ENCODE measurements at places on chromosomes 11 and 22. TPM values are rescaled to one million over a fixed set of nuclear protein-coding genes. Genes with fewer than 3 reads are reported as not detected.
A peak's percentile ranks its signal among the peaks of the same experiment; 100 is the strongest.

GRCh38 chr11:99814021-99814420 is 793.3 kb downstream of the CNTN5 start:
- DNase-seq = no peak

DNA sequence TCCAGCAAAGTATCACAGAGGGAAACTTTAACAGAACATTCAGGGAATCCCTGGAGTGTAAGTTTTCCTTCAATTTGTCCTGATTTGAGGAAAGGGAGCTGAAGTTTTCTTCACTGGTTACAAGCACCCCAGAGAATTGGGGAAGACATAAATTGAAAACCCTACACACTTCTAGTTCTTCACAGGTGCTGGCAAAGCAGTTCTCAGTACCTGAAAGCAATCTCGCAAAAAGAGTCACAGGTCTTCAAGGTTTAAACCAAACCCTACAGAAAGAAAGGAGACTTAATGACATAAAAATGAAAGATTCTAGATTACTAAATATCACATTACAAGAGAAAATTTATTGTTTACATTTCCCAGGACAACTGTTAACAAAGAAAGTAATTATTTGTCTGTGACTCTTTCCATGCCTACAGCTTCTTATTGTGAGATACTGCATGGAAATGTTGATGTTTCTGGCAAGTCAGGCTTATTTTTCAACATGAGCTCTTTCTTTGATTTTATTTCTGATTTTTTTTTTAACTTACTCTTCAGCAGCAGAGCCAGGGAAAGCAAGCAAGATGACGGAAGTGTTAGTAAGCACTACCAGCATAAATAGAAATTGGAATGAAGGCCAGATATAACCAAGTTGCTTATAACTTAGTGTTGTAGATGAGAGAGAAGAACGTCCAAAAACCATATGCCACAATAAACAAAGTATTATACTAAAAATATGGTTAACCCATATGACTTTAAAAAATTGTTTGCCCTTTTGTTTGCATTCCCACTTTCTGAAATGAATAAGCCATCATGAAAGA is 44.1 kb downstream of the FANCF start:
- no peak for DNase-seq

The KCNJ1 gene
- total RNA-seq = 0.15 TPM

GRCh38 chr11:31243706-31244105 is 125.8 kb downstream of the DCDC1 start:
- DNase-seq = no peak

DNA sequence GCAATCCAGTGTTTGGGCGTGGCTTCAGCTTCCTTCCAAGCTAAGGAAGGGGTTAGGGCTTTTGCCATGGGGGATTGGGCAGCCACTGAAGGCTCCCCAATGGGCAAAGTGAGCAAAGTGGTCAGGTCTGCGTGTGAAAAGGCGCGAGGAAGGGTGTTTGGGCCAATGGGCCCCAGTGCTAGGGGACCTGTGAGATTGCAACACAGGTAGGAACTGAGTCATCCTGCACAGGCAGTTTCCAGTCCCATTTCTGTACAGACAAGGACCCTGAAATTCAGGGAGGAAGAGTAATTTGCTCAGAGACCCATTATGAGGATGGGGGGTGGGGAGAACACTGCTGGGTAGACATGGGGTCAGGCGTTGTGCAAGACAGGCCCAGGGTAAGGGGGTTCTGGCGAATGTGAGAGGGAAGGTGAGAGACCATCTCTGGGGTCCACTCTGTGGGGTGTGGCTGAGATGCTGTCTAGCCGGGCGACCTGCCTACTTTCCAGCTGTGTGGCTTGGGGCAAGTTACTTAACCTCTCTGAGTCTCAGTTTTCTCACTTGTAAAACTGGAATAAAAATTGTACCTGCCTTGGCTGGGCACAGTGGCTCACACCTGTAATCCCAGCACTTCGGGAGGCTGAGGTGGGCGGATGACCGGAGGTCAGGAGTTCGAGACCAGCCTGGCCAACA is 7.3 kb downstream of the CCDC88B start:
- no peak for DNase-seq

DNA sequence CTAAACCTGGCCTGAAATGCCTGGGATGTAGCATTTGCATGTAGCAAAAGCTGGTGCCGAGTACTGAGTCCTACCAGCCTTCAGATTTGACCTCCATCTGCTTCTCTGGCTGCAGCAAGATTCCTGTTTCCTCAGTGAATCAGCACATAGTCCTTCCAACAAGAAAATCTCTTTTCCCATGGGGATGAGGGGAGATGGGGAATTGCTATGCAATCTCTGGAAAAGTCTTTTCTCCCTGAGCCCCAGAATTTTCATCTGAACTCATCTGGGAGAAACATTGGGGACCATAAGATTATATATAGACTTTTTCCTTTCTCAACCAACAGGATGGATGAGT is 32.0 kb upstream of the YWHAH start:
- DNase-seq = no peak

DNA sequence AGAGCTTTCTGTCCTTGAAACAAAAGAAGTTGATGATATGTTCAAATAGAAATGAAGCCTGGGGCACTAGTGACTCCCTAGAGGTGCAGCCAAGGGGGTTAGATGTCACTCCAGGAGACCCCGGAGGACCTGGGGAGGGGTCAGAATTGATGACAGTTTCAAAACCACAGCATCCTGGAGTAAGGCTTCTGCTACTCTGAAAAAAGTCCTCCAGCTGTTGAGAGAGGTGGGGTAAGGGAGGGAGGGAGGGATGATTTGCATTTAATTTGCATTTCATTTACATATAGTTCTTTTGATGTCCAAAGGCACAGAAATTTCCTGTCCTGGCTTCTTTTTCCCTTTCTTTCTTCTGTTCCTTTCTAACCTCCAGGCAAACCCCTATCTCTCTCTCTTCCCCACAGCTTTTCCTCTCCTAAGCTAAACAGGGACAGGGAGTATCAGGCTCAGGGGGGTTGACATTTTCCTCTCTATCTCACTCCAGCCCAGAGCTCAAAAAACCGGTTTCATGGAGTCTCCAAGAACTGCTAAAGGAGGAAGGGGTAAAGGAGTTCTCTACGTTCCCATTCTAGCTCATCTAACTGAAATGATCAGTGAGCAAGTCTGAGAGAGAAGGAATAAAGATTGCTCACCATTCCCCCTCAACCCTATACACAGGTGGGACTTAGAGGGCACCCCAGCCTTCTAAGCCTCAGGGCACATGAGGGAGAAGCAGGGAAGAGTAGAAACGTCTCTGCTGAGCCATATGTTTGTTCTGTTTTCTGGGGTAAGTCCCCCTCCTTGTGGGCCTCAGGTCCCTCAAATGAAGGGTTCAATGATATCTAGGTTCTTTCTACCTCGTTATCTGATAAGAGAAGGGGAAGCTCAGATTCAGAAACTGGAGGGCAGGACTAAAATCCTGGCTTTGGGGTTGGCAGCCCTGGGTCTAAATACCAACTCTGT is 3.5 kb upstream of the POU2F3 start:
- DNase-seq = peak; percentile 37

The FXYD2 gene
- total RNA-seq = 0.52 TPM

DNA sequence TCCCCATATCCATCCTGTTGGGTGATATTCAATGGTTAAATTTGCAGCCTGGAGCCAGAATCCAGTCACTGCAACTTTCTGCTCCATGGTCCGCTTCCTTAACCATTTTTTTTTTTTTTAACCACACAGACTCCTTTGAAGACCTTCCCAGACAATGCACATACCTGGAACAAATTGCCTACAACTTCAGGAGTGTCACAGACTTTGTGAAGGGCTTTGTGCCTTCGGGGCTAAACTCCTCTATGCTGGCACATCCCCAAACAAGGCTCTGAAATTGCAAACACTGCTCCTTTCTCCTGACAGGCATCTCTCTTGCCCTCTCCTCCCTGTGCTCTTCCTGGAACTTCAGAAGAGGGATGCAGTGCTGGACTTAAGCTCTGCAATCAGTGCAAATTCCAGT is 40.6 kb downstream of the TENM4 start:
- no peak for DNase-seq

The FZD4 gene
- total RNA-seq = 4.4 TPM

DNA sequence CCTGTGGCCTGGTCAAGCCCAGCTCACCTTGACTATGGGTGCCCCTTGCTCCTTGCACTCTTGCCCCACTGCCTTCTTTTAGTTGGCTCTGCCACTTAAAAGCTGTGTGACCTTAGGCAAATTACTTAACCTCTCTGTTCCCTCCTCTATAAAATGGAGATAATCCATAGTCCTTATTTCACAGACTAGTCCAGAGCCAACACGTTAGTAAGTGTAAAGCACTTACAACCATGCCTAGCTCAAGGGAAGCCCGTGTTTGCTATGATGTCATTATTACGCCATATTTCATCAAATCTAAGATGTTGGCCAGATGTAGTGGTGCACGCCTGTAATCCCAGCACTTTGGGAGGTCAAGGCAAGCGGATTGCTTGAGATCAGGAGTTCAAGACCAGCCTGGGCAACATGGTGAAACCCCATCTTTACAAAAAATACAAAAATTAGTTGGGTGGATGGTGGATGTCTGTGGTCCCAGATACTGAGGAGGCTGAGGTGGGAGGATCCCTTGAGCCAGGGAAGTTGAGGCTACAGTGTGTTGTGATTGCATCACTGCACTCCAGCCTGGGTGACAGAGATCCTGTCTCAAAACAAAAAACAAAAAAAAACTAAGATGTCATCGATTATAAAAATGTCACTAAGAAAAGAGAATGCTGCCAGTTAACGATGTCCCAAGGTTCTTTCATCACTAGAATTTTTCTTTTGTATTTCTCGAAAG is 2.3 kb upstream of the CCDC88B start:
- no peak for DNase-seq

The CREBZF gene
- total RNA-seq = 40.2 TPM

- no peak for DNase-seq
Measured at GRCh38 chr22:19885841-19886592, 31.3 kb upstream of the GNB1L start.

GRCh38 chr11:27277843-27278242 is 85.2 kb downstream of the CCDC34 start:
- no peak for DNase-seq

DNA sequence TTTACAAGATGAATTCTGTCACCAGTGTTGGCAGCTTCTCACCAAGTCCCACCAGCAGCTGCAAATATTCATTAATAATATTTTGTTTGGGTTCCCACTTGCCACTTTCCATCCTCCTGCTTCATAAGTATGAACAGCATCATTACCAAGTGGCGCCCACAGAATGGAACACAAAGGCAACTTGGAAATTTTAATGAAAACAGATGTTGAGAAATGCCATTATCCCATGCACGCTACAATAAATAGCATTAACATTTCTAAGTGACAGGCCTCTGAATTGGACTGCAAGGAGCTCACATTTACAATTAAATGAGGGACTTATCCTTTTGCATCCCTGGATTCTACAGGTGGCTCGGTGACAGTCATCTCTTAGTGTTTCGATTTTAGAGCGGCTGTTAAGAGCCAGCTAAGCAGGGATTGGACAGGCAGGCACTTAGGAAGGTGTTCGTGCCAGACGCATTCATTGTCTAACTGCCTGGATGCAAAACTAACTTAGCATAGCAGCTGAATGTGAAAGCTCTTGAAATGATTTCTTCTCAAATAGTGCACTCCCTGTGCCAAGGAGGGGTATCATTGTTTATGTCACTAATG is 170.3 kb downstream of the KIRREL3 start:
- no peak for DNase-seq

- no peak for DNase-seq
Measured at GRCh38 chr11:93403930-93404329, 73.4 kb downstream of the DEUP1 start.

The TIGD3 gene
- total RNA-seq = 2.4 TPM

The NCAM1 gene
- total RNA-seq = 0.22 TPM

The SGSM1 gene
- total RNA-seq = 5.1 TPM

The GGT1 gene
- 14.0 TPM for total RNA-seq

DNA sequence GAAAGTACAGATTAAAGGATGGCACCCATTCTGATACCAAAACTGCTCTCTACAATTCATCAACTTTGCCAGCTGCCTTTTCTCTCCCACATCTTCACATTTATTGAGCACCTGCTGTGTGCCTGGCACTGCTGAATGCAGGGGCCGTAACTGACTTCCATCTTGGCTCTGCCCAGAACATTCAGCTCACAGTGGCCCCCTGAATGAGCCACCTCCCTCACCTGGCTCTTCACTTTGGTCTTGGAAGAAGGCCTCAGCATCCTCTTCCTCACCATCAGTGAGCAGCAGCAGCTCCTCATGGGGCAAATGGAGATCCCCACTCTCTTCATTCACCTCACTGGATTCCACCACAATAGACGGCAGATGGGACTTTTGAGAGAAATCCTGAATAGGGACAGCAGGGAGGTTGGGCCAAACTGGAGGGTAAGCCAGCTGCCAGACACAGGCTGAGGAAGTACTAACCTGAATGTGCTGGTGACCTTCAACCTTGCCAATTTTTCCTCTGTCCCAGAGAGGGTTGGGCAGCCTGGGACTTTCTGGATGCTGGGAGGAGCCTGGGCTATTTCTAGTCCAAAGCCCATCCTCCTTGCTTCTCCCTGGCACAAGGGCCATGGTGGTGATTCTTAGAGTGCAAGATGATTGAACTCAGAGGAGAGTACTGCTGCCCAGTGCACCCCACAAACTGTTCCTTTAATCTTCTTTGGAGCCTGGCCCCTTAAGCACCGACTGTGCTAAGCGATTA is 1.9 kb upstream of the UQCC3 start:
- no peak for DNase-seq

The OR8H1 gene
- not detected for total RNA-seq

DNA sequence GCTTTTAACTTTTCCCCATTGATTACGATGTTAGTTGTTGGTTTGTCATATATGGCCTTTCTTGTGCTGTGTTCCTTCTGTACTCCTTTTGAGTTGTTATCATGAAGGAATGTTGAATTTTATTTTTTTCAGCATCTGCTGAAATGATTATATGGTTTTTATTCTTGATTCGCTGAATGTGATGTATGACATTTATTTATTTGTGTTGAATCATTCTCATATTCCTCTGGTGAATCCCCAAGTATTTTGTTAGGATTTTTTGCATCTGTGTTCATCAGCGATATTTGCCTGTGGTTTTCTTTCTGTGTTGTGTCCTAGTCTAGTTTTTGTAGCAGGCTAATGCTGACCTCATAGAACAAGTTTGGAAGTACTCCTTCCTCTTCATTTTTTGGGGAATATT is 78.2 kb downstream of the GGT1 start:
- DNase-seq = no peak

The CHRM4 gene
- 1.1 TPM for total RNA-seq

The HSPB2 gene
- not detected for total RNA-seq

The SMC1B gene
- not detected for total RNA-seq

- peak; percentile 16 for DNase-seq
Measured at GRCh38 chr11:60970369-60970774, 1.1 kb upstream of the CD6 start.

- DNase-seq = peak; percentile 13
Measured at GRCh38 chr11:125554038-125554437, 15.2 kb upstream of the EI24 start.

GRCh38 chr11:9580894-9581293 is 7.4 kb downstream of the WEE1 start:
- no peak for DNase-seq

The HBD gene
- not detected for total RNA-seq

GRCh38 chr11:131356206-131356605 is 14.2 kb upstream of the NTM start:
- DNase-seq = no peak
